Suprapubic skin (tissue), 4 donors: ENCODE measurements at places on chromosomes 7 and 10.

DNA sequence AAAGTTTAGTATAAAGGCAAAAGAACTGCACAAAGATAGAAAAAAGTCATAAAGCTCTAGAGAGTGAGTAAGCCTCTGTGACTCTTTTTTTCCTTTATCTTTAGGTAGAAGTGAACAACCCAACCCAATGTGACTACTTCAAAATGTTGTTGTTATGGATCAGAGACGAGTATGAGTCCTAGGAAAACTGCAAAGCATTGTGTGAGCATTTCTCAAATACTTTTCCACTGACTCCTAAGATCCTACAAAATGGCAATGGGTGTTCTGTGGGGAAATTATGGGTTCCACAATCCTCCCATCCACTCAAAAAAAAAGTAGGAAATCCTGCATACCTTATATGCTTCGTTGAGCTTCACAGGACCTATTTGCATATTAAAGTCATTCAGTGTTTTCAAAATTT, 177.1 kb downstream of the DGKI start:
- no peak for DNase-seq

- no peak for DNase-seq
Measured at GRCh38 chr7:492714-493065, 27.0 kb downstream of the PDGFA start.

GRCh38 chr10:32943395-32943794, 14.6 kb downstream of the ITGB1 start:
- DNase-seq, result no peak

- peak; percentile 70 for DNase-seq
Measured at GRCh38 chr7:27155816-27156507, 513 bp downstream of the HOXA7 start.

DNA sequence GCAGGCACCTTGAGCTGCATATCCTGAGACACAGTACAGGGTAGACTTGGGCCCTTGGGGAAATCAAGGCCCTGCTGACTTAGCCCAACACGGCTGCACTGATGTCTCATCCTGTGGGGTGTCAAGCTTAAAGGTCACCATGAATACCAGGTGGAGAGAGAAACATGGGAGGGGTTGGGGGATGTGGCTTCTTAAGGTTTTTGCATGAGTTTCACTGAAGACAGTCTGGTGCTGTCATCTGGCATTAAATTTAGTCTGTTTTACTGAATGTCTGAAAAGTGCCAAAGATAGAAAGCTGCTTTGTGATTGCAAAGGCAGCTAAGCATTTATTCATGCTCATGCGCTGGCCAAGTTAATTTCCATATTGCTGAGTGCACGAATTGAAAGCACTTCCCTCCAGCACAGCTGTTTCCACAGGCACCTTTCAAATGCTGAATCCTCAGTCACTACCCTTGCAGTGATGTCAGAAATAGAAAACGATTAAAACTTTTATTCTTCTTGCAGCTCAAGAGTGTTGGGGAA, 102.1 kb downstream of the OSBPL3 start:
- DNase-seq, result no peak

- no peak for DNase-seq
Measured at GRCh38 chr7:45543473-45543872, 30.7 kb upstream of the ADCY1 start.

- DNase-seq, result no peak
Measured at GRCh38 chr10:87973635-87974034, 110.2 kb downstream of the PTEN start.

DNA sequence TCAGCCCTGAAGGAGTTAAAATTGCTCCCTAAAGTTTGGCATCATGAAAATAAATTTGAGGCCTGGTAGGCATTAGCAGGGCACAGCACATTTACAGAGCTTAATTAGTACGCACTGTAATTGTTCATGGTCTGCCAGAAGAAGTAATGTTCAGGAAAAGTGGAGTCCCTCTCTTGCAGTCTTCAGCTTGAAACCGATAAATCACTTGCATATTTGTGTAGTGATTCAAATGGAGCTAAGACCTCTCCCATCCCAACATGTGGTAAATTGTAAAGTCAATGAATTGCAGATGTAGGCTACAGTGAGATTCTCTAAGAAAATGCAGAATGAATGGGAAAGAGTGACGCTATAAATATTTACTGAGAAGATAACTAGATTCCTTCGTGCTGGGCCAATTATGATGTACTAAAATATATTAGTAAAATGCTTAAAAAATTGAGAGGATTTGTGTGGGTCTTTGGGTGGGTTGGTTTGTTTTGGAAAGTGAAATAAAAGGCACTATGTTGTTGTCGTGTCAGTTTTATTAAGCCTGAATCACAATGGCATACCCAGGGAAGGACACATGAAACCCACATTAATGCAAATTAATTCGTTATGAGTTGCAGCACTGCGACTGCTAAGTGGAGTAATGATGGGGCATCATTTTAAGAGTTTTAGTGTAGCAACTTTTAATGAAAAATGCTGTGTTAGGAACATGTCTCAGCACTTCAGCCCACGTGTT, 8.4 kb downstream of the TCF7L2 start:
- no peak for DNase-seq

- DNase-seq, result no peak
Measured at GRCh38 chr10:73053275-73053674, 43.4 kb downstream of the P4HA1 start.

GRCh38 chr7:127390817-127391590, 1.5 kb downstream of the ZNF800 start:
- peak; percentile 40 for DNase-seq

- no peak for DNase-seq
Measured at GRCh38 chr7:1531263-1531978, 919 bp downstream of the MAFK start.

DNA sequence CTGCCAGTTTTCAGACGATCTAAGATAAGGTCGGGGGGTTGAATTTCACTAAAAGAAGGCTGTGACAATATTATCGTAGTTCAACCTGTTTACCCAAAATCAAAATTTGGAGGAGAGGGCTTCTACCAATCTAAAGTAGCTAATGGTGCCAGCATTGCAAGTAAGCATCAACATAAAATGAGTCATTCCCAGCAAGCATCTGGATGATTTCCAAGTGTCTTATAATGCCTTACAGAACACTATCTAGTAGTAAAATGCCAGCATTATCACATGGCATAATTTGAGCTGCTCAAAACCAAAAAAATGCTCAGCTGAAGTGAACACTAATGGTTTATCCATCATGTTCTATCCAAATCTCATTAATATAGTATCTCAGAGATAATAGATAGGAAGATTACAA, 1193.9 kb downstream of the DNAJB9 start:
- DNase-seq, result no peak

DNA sequence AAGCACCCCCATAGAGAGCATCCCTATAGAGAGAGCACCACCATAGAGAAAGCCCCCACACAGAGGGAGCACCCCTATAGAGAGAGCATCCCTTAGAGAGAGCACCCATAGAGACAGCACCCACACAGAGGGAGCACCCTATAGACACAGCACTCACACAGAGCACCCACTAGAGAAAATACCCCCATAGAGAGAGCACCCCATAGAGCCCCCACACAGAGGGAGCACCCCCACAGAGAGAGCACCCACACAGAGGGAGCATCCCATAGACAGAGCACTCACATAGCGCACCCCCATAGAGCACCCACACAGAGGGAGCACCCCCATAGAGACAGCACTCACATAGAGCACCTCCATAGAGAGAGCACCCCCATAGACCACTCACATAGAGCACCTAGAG, 48.6 kb downstream of the INSIG1 start:
- DNase-seq, result peak; percentile 13

DNA sequence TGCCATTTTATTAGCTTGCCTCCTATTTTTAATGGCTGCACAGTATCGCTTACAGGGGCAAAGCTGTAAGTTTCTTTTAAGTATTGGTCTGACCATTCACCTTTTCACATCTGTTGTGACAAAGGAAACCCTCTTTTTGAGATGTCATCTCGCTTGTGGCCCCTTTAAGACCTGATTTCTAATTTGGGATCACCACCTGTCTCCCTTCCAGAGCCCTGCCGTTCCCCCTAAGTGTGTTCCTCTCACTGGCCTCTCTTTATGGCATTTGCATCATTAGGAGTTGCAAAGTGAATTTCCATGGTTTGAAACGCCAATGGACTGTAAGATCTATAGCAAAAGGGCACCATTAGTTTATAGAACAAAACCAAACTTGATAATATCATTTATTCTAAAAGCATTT, 1.4 kb downstream of the EPDR1 start:
- no peak for DNase-seq

DNA sequence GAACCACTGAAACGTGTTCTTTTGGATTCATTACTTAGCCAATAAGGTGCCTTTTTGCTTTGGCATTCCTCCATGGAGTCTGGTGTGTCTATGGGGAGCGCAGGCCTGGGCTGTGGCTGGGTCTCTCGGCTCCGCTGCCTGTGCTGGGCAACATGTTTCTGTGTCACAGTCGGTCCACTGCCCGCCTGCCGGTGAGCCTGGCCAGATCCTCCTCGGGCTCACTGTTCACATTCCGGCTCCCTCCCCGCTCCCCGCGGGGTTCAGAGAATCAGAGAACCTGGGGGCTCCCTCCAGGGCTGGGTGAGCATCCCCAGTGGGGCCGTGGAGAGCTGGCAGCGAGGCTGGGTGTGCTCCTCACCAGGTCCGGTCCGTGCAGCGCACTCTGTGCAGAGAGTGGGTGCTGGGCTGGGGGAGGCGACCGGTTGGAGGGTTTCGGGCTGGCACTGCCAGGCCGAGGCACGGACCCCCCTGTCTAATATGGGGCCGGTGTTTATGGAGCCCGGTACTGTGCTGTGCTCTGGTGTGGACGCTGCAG, 70.4 kb downstream of the INPP5A start:
- peak; percentile 44 for DNase-seq

DNA sequence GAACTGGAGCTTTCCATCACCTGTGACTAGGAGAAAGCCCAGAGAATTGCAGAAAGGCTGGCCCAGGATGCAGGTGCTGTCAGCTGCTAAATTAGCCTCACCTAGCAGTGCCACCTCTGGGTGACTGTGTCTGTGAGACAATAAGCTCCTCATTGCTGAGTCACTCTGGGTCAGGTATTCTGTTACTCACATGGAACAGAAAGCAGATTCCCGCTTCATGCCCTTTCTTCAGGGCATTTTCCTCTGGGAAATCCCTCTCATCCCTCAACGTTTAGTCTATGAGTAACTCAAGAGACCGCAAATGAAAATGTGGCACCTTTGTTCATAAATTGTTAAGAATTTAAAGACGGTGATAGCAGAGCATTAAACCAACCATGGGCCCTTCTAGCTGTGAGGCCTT, 184.0 kb downstream of the ADAM12 start:
- DNase-seq, result no peak
